ENCODE measurements at places on chromosomes 4 and X.

DNA sequence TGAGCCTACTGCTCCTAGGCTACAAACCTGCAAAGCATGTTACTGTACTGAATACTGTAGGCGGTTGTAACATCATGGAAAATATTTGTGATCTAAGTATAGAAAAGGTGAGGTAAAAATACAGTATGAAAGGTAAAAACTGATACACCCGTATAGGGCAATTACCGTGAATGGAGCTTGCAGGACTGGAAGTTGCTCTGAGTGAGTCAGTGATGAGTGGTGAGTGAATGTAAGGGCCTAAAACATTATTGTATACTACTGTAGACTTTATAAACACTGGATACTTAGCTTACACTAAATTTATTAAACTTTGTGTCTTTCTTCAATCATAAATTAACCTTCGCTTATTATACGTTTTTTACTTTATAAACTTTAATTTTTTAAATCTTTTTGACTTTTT lies 3.7 kb downstream of the KIF4A start:
- no peak for DNase-seq

DNA sequence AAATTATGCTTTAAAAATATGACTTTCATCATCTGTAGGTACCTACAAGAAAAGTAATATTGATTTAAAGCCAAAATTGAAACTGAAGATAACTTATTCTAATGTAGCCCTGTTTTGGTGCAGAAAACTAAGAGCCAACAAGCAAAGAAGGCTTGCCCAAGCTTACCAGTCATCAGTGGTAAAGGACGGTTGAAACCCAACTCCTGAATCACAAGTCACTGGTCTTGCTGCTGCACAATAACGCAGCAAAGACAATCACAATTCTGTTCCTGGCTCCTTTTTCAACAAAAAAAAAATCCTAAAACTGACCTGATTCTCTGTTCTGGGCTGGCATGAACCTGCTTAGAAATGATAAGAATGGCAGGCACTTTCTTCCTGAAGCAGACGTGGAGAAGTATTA lies 34.5 kb downstream of the WDFY3 start:
- DNase-seq: no peak

DNA sequence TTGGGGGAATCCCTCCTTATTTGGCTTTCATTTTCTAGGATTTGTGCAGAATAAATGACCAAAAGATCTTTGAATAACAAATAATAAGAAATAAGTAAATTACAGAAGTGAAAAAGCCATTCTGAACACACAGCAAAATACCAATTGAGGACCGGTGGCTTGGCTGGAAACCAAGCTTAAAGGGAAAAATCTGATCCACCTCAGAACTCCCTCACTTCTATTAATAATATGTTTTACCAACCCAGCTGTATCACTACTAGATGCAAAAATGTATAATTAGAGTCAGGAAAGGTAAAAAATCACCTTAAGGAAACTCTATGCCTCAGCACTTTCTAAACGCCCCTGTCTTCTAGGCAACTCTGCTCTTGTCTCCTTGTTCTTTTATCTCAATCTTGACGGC lies 77.3 kb downstream of the TSPAN5 start:
- no peak for DNase-seq

- no peak for DNase-seq
These were observed 324.8 kb downstream of the FRMPD4 start for GRCh38 chrX:12463052-12463451.

- DNase-seq: no peak
These were observed 212.9 kb upstream of the SLC7A11 start for GRCh38 chr4:138455097-138455496.

DNA sequence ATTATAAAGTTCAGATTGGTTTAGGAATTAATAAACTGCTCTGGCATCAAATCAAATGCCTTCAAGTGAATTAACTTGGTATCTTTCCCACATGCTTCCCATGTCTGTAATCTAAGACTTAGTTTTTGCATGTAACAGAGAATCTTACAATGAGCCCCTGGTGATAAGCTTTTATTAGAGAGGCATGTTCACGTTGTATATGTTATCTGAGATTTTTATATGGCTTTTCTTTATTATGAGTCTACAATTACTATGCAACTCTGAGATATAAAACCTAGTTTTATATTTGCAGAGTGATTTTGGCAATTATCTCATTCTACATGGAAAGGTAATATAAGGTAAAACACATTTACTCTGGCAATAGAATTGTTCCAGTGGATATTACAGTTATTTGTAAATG lies 1578.4 kb upstream of the IGFBP7 start:
- no peak for DNase-seq

- DNase-seq: no peak
These were observed 667.4 kb upstream of the NDST4 start for GRCh38 chr4:115780835-115781234.

DNA sequence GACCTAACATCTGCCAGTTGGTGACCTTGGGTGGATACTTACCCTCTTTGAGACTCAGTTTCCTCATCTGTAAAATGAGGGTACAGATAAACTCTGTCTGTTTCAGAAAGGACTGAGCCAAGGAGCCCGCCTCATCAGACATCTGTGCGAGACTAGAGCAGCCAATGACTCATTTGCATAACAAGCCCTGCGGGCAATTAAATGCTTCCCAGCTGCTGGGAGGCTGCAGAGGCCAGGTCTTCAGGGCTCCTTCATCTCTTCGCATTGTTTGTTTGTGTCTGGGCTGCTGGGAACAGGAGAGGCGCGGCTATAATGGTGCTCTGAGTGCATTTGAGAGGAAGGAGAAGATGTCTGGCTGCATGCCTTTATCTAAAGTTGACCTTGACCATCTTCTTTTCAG lies 85.0 kb downstream of the ADRA2C start:
- DNase-seq: no peak

DNA sequence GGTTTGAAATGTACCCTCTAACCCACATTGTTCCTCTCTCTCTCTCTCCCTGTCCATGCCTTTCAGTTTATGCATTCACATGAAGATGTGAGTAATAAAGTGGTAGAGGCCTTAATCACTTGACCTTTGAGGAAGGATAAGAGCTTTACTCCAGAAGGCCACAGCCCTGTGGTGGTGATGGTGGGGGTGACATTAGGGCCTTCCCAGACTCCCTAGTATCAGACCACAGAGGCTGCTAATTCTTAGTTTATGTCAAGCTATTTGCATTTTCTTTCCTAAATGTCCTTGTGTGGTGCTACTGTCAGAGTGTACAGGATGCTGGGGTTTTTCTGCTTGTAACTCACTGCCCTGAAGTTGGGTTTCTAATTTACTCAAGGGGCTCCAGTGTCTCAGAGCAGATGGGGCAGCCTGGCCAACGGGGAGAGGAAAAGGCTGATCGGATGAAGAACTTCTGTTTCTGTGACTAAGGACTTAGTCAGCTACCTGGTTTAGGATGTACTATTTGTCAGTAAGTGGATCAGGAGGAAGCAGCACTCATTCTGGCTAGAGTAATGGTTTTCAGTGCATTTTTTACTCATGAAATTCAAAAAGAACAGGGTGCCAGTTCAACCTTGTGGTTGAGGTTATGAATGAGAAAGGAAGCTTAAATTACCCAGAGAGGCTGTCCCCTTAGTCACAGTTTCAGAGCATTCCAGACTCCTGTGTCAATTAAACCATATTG lies 509.6 kb upstream of the DIPK2B start:
- DNase-seq: no peak

DNA sequence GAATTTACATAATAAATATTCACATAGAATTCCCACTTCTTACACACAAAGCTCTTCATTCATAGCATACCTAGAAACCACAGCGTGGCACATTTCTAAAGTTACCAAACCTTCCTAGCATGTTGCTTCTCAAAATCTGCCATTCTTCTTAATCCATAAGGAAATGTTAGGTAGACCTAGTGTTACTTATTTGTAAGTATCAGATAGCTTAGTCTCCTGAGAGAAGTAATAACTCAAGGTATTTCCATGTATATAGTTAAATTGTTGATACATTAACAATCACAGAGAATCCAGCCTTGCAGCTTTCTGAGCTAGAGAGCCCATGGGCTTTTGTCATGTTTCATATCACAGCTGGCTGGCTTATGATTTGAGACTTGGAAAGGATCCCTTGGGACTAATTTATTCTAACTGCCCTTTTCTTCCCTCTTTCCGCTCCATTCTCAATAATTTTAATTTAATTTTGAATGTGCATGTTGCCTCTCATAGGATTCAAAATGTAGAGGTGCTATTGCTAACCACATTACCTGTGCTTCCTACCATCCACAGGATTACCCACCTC lies 17.6 kb downstream of the SH3RF1 start:
- DNase-seq: no peak

DNA sequence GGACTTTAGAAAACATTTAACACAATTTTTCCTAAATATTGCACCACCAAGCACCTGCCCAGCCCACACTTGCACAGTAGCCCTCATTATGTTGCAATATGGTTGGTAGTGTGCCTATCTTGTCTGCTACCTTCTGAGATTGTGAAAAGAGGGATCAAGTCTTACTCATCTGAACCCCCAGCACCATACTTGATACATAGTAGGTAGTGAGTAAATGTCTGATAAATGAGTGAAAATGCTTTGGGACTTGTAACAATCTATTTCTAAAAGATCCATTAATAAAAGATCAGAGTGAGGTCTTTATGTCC lies 118.4 kb upstream of the MED14 start:
- no peak for DNase-seq

GRCh38 chr4:152258804-152259708 lies 276.8 kb downstream of the FBXW7 start:
- no peak for DNase-seq

DNA sequence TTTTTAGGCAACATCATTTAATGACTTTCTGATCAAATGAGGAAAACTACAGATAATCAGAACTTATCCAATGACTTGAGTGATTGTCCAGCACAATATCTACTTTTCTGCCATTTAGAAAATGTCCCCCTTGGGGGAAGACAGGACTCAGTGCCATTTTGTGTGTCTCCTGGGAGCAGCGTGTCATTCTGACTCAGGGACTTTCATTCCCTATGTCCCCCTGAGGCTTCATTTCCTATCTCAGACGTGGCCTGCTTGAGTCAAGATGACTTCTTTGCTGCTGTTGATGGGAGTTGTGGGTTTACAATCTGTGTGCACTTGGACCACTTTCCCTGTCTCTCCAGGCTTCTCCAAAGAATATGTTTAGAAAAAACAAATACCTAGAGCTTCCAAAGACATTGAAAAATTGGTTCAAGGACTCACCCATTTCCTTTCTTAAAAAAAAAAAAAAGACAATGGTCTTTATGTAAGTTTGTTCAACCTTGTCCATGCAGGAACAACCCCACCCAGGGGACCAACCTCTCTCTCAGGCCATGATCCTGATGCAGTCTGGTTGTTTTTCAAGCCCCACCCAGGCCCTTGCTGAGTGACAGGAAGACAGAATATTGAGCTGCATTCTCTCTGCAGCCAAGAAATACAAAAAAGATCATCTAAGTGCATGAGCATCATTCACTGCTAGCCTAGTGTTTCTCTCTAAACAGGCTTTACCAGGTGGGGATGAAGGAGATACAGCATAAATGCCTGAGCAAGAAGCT lies 34.3 kb upstream of the TMEM154 start:
- DNase-seq: no peak

GRCh38 chrX:12984603-12985319 lies 9.9 kb downstream of the TMSB4X start:
- DNase-seq: no peak

DNA sequence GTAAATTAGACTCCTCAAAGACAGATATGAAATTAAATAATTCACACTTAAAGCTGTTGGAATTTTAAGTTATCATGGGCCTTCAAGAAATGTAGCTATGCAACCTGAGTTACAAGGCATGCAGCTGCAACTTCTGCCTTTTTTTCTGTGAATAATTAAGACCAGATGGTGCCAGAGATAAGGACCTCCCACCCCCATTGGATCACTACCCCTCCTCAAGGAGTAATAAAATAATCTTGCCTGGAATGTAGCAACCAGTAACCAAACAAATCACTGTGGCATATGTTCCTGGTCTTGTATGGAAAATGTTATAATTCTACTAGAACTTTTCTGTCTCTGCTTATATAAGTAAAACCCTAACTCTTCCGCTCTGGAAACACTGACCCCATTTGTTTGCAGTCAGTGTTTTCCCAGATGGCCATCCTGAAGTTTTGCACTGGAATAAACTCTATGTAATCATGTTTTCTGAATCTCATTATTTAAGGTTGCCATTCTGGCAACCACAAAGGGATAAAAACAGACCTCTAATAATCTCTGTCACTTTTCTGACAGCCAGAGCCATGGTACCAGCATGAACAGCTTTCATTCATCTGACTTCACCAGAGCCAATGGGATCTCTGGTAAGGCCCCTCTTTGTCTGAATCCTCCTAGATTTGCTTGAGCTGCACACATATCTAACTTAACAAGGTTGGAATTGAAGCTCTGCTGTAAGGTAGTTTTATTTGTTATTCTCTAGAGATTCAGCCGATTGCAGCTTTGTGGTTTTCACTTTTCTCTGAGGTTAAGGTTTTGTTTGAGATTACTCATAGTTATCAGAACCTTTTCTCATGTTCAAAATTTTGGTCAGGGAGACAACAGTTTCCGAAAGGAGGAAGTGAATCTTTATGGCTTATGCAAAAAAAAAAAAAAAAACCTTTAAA lies 274.6 kb downstream of the NAF1 start:
- DNase-seq: no peak

DNA sequence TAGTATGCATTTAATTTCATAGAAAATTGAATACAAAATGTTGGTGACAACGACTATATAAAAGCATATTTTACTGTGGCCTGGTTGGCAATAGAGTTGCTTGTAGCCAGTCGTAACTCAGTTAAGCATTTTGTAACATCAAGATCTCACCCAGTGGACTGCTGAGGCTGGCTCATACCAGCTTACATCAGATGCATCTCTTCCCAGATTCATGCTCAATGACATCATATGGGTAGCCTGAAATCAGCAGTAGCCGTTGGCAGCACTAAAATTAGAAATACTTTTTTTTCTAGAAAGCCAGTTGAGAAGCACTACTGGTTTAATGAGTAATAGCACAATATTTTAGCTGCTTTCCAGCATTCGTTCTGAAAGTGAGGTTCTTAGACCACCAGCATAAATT lies 341.2 kb downstream of the TECRL start:
- no peak for DNase-seq

- no peak for DNase-seq
These were observed 741.8 kb upstream of the INTU start for GRCh38 chr4:126890994-126891393.

DNA sequence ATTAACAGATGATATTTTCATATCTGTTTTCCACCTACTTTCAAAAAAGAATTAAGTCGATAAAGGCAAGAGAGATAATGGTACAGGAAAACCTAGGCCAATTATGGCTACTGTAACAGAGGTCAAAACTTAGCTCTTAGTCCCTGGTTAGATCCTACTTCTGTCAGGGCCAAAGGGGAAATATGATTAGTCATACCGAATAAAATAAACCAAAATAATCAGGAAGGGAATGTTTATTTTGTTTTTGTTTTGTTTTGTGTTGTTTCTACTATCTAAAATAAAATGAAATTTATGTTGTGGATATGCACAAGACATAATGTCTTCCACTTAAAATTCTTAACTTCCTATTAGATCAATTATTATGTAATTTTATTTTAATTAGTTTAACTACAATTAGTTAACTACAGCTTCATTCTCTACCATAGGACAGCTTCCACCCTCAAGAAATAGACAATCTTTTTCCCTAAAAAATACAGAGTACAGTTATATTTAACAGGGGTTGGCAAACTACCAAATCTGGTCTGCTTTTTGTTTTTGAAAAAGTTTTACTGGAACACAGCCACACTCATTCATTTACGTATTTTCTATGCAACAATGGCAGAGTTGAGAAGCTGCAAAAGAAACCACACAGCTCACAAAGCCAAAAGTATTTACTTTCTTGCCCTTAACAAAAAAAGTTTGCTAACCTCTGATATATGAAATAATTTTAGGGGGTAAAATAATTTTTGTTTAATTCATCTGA lies 25.4 kb downstream of the TMEM47 start:
- DNase-seq: no peak

- no peak for DNase-seq
These were observed 100.2 kb downstream of the OTC start for GRCh38 chrX:38452603-38453002.

All from cerebellar nuclear complex (tissue), 1 donor.